ENCODE measurements at places on chromosomes 2 and 18.

GRCh38 chr18:58344861-58345463 is 283.9 kb downstream of the ALPK2 start:
- DNase-seq, result no peak

GRCh38 chr2:112821682-112822081 is 14.9 kb downstream of the IL1B start:
- no peak for DNase-seq

- DNase-seq, result no peak
These were observed 588.4 kb downstream of the SLC4A3 start for GRCh38 chr2:220215785-220216184.

DNA sequence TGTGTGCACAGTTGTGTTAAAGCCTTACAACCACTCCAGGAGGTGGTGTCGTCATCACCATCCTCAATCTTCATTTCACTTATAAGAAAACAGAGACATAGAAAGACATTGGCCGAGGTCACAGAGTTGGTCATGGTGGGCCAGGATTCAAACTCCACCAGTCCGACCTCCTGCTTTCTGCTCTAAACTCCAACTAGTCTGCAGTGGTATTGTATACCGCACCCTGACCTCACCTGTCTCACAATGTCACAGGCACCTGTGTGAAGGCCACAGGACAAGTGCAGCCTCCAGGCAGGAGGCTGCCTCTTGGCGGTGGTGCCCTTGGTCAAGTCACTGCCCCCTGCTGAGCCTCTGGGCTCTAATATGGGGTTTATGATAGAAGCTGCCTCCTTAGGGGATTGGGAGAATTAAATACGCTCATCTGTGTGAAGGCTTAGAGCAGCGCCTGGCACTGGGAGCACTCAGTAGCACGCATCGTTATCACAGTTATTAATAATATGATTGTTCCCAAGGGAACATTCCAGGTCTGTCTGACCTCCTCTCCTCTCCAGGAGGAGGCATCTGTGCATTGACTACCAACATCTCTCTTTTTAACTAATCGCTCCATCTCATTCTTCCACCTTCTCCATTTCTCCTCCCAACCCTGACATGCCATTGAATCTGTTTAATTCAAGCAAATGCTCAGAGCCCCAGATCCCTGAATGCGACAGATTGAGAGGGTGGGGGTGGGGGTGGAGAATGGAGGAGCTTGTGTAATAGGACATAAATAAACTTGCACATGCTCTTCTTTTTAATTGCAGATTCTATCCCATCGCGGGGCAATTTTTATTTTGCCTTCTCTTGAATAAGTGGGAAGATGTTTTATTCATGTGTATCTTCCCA is 112.7 kb downstream of the MCFD2 start:
- DNase-seq, result no peak

DNA sequence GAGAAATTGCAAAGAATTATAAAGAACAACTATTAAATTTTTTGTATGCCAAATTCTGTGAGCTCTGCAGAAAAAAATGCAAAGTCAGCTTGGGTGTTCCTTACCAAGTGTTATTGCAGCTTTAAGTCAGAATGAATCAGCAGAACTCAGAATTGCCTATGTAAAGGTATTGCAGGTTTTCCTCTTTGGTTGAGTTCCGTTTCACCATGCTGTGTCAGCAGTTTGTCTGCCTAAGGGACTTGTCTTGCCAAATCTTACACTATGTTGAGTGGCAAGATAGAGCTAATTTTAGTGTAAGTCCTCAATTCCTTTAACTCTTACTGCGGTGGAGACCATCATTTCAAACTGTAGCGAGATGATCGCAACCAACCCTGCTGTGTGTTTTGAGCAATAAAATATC is 38.8 kb downstream of the ADAM23 start:
- DNase-seq, result no peak

DNA sequence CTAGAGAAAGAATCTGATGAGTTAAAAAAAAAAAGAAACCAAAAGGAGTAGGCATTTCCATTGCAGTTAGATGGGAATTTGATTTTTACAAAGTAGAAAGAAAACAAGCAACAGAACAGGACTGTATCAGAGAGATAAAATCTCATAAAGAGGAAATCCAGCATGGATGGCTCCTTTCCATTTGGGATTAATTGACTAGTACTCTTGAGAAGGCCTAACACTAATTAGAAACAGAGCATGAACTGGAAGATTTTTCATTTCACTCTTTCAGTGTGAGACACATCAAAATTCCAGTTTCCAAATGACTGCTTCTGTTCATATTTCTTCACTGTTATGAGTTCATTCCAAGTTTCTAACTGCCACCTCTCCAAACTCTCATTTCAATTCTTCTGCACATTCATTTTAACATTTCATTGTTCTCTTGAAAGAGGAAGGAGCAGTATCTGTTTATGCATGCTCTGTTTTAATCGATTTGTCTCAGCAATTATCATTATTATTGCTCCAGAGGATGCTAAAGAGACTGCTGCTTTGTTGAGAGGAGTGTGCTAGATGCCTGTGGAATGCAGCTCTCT is 108.8 kb upstream of the PIEZO2 start:
- no peak for DNase-seq

DNA sequence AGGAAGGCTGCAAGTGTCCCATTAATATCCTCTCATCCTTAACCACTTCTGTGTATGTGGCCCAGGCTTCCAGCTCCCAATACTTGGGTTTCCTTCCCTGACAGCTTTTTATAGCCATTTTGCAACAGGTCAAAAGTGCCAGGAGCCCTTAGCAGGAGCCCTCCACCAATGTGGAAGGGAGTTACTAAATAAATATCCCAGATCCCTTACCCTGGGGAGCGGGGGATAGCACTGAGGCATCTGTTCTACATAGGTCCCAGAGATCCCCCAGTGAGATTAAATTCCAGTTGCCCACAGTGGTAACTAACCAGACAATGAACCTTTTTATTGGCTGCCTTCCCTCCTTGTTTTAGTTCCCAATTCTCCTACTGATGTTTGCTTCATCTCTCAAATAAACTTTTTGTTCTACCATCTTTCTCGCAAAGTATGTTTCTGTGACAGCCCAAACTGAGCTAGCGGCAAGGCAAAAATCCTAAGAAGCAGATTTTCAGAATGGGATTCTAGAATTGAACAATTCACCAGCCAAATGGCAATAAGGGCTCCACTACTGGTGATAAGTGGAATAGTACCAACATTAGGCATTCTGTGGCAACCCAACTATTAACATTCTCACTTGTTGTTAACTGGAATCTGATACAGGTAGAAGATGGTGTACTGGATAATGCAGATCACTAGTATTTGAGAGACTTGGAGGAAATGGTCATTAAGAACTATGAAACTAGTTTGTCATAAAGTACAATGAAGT is 83.9 kb upstream of the MAPRE2 start:
- DNase-seq, result no peak

All from lower lobe of right lung (tissue), 2 donors.